Activated T-cell treated with anti-CD3 and anti-CD28 coated beads, Interleukin-2, amount 50 U/mL, for 4 hours (primary cell): ENCODE measurements at places on chromosomes 1 and 21.

GRCh38 chr1:53539711-53540603, 80.8 kb downstream of the DMRTB1 start:
- DNase-seq: no peak

DNA sequence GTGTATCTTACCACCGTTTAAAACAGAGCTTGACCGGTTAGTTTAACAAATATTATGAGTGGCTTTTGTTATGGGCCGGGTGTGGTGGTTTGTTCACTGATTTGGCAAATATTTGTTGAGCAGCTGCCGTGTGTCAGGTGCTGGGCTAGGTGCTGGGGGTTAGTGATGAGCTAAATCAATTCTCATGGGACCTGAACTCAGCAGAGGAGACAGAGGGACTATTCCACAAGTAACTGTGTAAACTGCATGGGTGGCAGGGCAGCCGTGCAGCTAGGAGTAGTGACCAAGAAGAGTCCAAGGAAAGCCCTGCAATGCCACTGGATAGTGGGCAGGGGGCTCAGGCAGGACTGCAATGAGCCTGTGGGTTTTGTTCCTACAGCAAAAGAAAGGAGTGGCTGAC, 11.2 kb upstream of the C2CD2 start:
- no peak for DNase-seq

GRCh38 chr1:67350783-67351182, 43.1 kb downstream of the IL12RB2 start:
- DNase-seq: no peak

DNA sequence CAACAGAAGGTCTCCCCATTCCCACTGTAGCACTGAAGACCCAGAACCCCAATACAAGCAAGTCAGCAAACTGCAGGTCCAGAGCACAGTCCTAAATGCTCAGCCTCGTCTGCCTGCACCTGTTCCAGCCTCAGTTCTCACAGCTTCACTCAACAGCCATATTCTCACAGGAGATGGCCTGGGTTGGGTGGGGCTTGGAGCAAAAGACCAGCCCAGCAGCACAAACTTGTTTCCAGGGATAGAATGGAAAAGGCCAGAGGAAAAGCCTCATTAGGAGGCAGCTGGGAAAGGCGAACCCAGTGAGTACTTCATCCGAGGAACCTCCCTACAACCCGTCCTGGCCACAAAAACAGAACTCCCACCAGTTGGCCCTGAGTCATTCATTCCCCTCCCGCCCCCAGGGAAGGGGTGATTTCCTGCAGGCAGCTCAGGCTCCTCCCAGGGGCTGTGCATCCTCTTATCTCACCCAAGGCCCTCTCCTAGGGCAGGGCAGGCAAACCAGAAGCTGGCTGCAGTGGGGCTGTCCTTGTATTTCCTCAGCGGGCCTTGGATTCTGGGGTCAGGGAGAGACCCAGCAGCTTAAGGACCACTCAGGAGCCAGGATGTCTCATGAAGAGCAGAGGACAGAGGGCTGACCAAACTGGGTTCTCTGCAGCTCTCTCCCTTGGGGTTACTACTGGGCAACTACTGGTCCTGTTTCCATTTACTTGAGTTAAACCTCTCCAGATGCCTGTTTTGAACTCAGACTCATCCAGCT, 7.4 kb upstream of the MPL start:
- DNase-seq: peak; percentile 29
